Activated naive CD8-positive, alpha-beta T cell treated with anti-CD3 and anti-CD28 coated beads for 36 hours (primary cell): ENCODE measurements at places on chromosomes 13 and 19. TPM values are rescaled to one million over a fixed set of nuclear protein-coding genes. Genes with fewer than 3 reads are reported as not detected.

- no peak for DNase-seq
- no peaks in the 10 kb centered on the region for H3K4me1 ChIP-seq
- no peaks in the 10 kb centered on the region for H3K36me3 ChIP-seq
- H3K4me3 ChIP-seq, result no peak overlapping the region
- H3K27me3 ChIP-seq, result peaks cover 17% of the 10 kb centered on the region
These were observed 275.5 kb upstream of the SOX21 start for GRCh38 chr13:94987869-94988268.

GRCh38 chr19:40191836-40192646, 815 bp downstream of the MAP3K10 start:
- peak overlapping the region; percentile 59 for H3K4me3 ChIP-seq
- peaks cover 23% of the 10 kb centered on the region for H3K4me1 ChIP-seq
- H3K27me3 ChIP-seq, result no peaks in the 10 kb centered on the region
- no peak overlapping the region for H3K27ac ChIP-seq
- DNase-seq, result peak; percentile 40
- no peaks in the 10 kb centered on the region for H3K36me3 ChIP-seq

GRCh38 chr13:27927444-27928352, 7.9 kb downstream of the PDX1 start:
- H3K4me3 ChIP-seq, result no peak overlapping the region
- H3K27me3 ChIP-seq, result peaks cover 97% of the 10 kb centered on the region
- no peak overlapping the region for H3K27ac ChIP-seq
- H3K4me1 ChIP-seq, result peaks cover 25% of the 10 kb centered on the region
- DNase-seq, result no peak

DNA sequence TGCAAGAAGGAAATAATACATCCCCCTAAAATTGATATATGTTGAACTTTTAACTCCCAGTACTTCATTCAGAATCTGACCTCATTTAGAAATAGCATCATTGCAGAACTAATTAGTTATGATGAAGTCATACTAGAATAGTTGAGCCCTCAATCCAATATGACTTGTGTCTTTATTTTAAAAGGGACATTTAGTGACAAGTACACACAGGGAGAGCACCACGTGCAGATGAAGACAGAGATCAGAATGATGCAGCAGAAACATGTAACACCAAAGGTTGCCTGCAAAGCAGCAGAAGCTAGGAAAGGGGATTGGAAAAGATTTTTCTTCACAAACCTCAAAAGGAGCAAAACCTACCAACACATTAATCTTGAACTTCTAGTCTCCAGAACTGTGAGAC, 2602.5 kb downstream of the PCDH9 start:
- no peak overlapping the region for H3K4me3 ChIP-seq
- H3K4me1 ChIP-seq, result no peaks in the 10 kb centered on the region
- no peak for DNase-seq
- no peaks in the 10 kb centered on the region for H3K36me3 ChIP-seq
- H3K27me3 ChIP-seq, result no peaks in the 10 kb centered on the region

DNA sequence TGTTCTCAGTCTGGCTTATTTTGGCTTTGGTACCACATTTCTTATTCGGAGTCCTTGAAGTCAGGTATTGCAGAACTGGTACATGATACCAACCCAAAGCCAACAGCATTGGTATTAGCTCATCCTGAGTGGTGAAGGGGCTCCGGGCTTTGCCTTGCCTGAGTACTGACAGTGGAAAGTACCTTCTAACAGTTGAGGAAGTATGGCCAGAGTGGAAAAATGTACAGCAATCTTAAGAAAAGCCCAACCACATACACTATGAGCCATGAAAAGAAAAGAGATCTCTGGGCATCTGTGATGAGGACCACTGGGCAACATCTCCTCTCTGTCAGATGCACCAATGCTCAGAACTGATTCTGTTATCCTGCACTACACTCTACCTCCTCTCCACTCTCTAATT, 8.3 kb downstream of the LCP1 start:
- H3K27me3 ChIP-seq, result no peaks in the 10 kb centered on the region
- H3K36me3 ChIP-seq, result peaks cover 89% of the 10 kb centered on the region
- peak; percentile 59 for DNase-seq
- H3K4me3 ChIP-seq, result peak overlapping the region; percentile 74

DNA sequence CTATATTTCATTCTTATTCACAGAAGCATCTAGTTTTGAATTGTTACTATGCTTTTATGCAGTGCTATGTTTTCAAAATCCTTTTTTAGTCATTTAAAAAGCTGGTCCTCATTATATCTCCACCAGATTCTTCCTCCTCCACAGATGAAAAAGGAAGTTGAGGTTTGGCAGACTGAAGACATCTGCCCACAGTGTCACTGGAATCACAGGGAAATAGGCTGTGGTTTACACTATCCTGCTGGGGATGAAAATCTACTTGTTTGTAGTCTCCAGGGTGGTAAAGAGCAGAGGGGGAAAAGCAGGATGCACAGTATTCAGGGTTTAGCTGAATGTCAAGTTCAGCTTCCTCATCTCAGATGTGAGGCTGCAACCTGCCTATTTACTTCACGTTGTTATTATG, 351.2 kb downstream of the DNAJC15 start:
- no peak overlapping the region for H3K4me3 ChIP-seq
- H3K27me3 ChIP-seq, result peaks cover 17% of the 10 kb centered on the region

DNA sequence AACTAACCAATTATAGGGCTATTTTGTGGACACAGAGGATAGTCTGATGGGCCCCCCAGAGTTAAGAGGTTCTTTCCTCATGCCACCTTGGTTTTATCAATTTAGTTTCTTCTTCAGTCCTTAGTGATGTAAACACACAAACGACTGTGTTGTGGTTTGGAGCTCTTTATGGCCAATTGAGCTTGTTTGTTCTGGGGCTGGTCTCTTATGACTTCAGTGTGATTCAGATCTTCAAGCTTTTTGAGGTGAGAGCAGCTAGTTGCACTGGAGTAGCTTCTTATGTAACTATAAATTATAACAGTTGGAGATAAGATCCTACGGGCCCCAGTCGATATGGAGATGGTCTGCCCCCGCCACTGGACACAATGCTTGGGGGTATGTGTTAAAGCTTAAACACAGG, 22.0 kb upstream of the GJB6 start:
- H3K27me3 ChIP-seq, result no peaks in the 10 kb centered on the region
- H3K4me1 ChIP-seq, result no peaks in the 10 kb centered on the region
- H3K27ac ChIP-seq, result no peak overlapping the region
- H3K36me3 ChIP-seq, result no peaks in the 10 kb centered on the region

DNA sequence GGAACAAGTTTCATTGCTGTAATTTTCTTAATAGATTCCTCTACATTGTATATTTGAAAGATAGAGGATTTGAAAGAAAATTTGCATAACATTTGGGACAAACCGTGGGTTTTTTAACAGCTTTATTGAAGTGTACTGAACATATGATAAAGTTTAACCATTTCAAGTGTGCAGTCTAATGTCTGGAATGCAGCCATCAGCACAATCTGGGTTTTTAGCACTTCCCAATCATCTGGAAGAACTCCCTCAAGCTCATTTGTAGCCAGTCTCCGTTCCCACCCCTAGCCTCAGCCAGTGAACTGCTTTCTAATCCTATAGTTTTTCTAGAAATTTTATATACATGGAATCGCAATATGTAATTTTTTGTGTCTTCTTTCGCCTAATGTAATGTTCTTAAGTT, 12.6 kb downstream of the METTL21C start:
- peaks cover 15% of the 10 kb centered on the region for H3K36me3 ChIP-seq
- H3K4me1 ChIP-seq, result peaks cover 25% of the 10 kb centered on the region
- no peak for DNase-seq

Gene ZNF14
- 7.8 TPM for total RNA-seq

Gene SHC2
- 0.32 TPM for total RNA-seq

Gene PGLYRP1
- not detected for total RNA-seq

Gene IGSF23
- not detected for total RNA-seq

Gene TNNI3
- total RNA-seq, result 0.25 TPM

Gene YJEFN3
- 7.8 TPM for total RNA-seq
